ENCODE measurements at places on chromosomes 13 and 19.

DNA sequence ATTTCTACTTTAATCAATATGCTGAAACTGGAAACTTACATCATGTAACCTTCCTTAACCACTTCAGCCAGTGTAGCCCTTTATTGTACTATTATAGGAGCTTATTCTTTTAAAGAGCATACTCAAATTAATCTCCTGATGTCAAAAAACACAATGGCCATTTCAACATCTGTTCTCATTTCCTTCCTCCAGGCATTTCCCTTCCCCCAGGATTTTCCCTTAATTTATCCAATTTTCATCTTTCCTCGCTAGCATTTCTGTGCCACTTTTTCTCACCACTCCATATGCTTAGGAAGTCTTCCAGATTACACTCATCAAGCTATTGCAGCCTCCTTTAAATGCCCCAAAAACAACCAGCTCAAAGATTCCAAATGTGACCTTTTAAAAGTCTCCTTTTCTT lies 265.0 kb downstream of the PCDH9 start:
- no peak for DNase-seq

DNA sequence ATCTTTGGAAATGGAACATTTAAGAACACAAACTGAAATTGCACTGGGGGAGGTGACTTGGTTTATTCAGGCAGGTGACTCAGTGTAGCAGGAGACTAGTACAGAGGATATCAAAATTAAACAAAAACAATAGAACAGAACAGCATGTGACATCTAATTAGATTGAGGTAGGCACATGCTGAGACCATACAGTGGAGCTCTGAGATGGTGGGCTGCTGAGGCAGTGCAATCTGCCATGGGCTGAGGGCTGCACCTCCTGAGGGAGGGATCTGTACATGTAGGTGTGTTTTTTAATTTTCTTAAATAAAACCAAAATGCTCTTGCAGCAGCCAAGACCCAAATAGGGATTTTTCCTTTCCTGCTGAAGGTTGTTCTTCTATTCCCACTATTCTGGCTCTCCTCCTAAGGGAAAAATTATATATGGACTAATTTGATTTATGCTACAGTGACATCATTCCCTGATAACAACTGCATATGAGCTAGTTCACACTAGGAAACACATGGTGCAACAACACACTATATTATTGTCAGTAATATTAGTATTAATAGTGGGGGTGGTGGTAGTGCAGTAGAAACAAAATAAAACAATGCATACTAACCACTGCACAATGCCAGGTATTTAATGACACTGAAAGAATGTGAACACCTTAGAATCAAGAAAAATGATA lies 48.0 kb downstream of the LNX2 start:
- no peak for DNase-seq

DNA sequence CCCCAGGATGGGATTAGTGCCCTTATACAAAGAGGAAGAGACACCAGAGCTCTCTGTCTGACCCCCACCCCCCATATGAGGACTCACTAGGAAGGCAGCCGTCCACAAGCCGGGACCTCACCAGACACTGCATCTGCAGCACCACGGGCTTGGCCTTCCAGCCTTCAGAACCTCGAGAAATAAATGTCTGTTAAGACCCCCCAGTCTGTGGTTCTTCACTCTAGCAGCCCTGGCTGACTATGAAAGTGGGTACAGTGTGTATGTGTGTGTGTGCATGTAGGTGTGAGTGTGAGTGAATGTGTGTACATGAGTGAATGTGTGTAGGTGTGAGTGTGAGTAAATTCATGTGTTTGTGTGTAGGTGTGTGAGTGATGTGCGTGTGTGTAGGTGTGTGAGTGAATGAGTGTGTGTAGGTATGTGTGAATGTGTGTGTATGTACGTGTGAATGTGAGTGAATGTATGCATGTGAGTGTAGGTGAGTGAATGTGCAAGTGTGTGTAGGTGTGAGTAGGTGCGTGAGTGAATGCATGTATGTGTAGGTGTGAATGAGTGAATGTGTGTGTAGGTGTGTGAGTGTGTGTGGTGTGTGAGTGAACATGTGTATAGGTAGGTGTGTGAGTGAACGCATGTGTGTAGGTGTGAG lies 201.6 kb upstream of the ZNF536 start:
- DNase-seq, result no peak

DNA sequence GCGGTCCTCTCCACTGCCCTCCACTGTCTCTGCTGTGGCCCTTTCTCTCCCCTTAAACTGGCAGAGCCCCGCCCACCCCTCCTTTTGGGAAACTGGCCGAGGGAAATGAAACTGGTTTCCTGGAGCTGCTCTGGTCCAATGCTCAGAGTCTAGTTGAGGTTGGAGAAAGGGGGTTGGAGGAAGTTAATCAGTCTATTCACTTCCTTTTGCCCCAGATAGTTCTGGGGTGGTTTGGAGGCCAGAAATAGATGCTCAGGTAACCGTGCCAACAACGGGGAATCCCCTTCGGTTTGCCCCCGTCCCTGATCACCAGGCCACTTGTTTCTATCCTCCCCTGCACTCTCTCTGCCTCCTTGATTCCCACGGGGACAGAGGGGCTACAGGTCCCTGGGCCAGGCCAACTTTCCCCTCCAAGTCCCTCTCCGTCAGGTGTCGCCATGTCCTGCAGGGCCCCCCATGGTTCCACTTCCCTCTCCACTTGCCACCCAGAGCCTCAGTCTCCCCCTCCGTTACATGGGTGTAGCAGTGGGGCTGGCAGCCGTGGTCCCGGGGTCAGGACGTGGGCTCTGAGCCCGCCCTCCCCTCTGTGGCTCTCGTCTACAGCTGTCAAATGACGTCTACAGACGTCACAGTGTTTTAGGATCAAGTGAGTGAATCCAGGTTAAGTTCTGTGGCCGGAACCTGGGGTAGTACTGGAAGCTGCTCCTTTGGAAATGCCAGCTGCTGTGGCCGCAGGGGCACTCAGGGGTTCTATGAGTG lies at the start of gene IL4I1:
IL4I1 (minus strand) TSS at position 25 of the 759 bp plus-strand sequence. CDS start 727 bp downstream, outside the sequence.
- DNase-seq, result peak; percentile 49

All from stimulated activated CD4-positive, alpha-beta T cell treated with anti-CD3 and anti-CD28 coated beads, TNF-alpha, amount 100 ng/mL, for 24 hours (primary cell).